ENCODE measurements at places on chromosomes 7 and 10. TPM values are rescaled to one million over a fixed set of nuclear protein-coding genes. Genes with fewer than 3 reads are reported as not detected.
A peak's percentile ranks its signal among the peaks of the same experiment; 100 is the strongest.

DNA sequence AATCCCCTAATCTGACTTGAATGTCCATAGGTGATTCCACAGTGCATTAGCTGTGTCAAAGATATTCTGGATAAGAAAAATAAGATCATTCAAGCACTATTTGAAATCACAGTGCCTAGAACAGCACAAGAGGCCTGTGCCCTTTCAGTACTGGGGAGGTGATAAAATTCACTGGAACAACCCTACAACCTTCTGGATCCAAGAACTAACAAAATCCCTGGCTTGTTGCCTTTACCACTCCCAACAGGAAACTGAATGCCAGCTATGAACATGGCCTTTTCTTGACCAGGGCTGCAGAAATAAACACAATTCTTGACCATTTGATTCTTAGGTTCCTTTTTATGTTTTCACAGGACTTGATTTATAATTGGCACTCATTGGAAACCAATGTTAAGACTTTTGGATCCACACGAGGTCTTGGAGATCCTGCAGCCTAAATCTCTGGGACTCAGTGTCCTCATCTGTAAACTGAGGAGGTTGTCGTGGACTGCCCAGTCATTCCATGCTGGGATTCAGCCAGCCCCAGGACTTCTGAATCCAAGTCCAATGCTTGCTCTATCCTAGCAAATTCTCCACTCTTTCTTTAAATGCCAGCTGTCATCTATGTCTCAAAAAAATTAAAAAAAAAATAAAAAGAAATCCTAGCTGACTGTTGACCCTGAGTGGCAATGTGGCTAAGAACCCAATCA is 624.7 kb downstream of the KCNMA1 start:
- no peak overlapping the region for H3K27ac ChIP-seq
- no peak overlapping the region for H3K4me3 ChIP-seq
- no peaks in the 10 kb centered on the region for H3K27me3 ChIP-seq
- no peaks in the 10 kb centered on the region for H3K4me1 ChIP-seq
- DNase-seq, result no peak

- H3K27ac ChIP-seq, result no peak overlapping the region
- H3K4me3 ChIP-seq, result no peak overlapping the region
- DNase-seq, result no peak
Observed at GRCh38 chr7:3806516-3806915, 505.5 kb downstream of the SDK1 start.

SAP25 gene
- total RNA-seq, result 0.33 TPM

DNA sequence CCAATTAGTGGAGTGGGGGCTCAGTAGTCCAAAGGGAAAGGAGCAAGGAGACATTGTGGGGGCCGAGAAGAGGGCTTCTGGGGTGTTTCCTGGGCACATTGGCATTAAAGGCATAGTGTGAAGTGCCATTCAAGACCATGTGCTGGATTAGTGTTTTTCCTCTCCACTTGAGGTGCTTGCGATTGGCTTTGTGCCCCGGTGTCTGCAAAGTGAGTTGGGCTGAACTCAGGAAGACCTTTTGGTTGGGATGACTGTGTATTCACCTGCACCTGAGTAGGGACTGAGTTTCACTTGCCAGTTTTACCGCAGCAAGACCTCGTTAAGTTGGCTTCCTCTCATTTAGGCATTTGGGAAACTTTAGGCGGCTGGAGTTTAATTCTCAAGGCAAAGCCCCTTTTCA is 73.0 kb downstream of the TCF7L2 start:
- H3K27ac ChIP-seq, result peak overlapping the region; percentile 56
- no peak for DNase-seq
- peaks cover 44% of the 10 kb centered on the region for H3K4me1 ChIP-seq
- H3K27me3 ChIP-seq, result no peaks in the 10 kb centered on the region
- H3K36me3 ChIP-seq, result no peaks in the 10 kb centered on the region

GIMAP8 gene
- total RNA-seq, result 9.4 TPM

- no peaks in the 10 kb centered on the region for H3K27me3 ChIP-seq
- no peak overlapping the region for H3K27ac ChIP-seq
- H3K4me1 ChIP-seq, result no peaks in the 10 kb centered on the region
- no peak for DNase-seq
- no peak overlapping the region for H3K4me3 ChIP-seq
- H3K36me3 ChIP-seq, result no peaks in the 10 kb centered on the region
Observed at GRCh38 chr10:13739183-13739582, 152.4 kb downstream of the PRPF18 start.

DNA sequence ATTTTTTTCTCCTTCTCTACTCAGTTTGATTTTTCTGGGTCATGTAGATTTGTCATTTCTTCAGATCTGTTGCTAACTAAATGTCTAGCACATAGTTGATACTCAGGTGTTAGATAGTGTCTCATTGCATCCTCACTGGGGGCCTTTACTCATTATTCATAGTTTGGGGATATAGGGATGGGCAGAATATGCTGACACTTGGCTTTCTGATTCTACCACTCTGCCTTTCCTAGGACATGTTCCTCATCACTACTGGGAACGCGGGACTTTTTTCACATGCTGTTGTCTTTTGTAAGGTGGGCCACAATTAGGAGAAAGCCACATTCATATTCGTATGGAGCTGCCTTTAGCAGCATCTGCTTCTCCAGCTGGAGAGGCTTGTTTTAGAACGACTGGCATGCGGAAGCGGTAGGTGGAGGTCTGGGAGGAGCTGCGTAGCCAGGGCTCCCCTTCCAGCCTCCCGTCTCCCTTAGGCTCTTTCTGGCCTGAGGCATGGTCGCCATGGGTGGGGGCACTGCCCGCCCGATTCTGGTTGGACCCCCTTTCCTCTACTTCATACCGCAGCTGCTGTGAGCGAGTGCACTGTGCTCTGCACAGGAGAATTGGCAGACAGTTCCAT is 78.8 kb downstream of the SND1 start:
- H3K4me3 ChIP-seq, result no peak overlapping the region
- no peaks in the 10 kb centered on the region for H3K27me3 ChIP-seq
- H3K27ac ChIP-seq, result no peak overlapping the region
- H3K36me3 ChIP-seq, result peaks cover 49% of the 10 kb centered on the region
- DNase-seq, result no peak

- DNase-seq, result no peak
- H3K4me1 ChIP-seq, result peaks cover 15% of the 10 kb centered on the region
- no peak overlapping the region for H3K27ac ChIP-seq
- peak overlapping the region; percentile 41 for H3K4me3 ChIP-seq
- H3K36me3 ChIP-seq, result no peaks in the 10 kb centered on the region
Observed at GRCh38 chr7:157690833-157691585, 354.2 kb downstream of the DNAJB6 start.

INSYN2A gene
- total RNA-seq, result not detected

GRCh38 chr10:117374506-117375359 is 507 bp downstream of the PDZD8 start:
- peak; percentile 62 for DNase-seq
- no peaks in the 10 kb centered on the region for H3K36me3 ChIP-seq
- H3K4me3 ChIP-seq, result peak overlapping the region; percentile 79
- peak overlapping the region; percentile 98 for H3K27ac ChIP-seq
- H3K4me1 ChIP-seq, result peaks cover 9% of the 10 kb centered on the region

CYP26C1 gene
- 0.25 TPM for total RNA-seq

- DNase-seq, result peak; percentile 43
- peaks cover 9% of the 10 kb centered on the region for H3K4me1 ChIP-seq
- no peaks in the 10 kb centered on the region for H3K27me3 ChIP-seq
- peak overlapping the region; percentile 86 for H3K4me3 ChIP-seq
Observed at GRCh38 chr10:103967448-103968071, 620 bp downstream of the SLK start.

NPC1L1 gene
- total RNA-seq, result 16.4 TPM

SLC26A3 gene
- total RNA-seq, result under 0.01 TPM

OPALIN gene
- not detected for total RNA-seq

HNRNPF gene
- total RNA-seq, result 116 TPM

DNA sequence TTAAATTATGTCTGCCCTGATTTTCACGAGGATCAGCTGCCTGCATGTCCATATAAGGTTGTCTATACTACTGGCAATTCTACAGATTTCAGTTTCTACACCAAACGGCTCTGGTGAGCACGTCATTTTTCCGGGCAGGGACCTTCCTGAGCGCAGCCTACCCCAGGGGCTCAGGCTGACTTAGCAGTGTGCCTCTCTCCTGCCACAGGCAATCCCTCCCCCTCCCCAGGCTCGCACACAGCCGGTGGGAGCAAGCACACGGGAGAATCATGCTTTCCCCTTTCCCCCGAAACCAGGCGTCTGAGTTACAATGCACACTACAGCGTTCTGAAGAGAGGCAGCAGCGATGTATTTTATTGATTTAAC is 1.7 kb downstream of the KLF6 start:
- H3K27me3 ChIP-seq, result no peaks in the 10 kb centered on the region
- peak; percentile 65 for DNase-seq
- peaks cover 12% of the 10 kb centered on the region for H3K4me1 ChIP-seq
- peaks cover 34% of the 10 kb centered on the region for H3K36me3 ChIP-seq
- peak overlapping the region; percentile 99 for H3K4me3 ChIP-seq
- H3K27ac ChIP-seq, result peak overlapping the region; percentile 89

DNA sequence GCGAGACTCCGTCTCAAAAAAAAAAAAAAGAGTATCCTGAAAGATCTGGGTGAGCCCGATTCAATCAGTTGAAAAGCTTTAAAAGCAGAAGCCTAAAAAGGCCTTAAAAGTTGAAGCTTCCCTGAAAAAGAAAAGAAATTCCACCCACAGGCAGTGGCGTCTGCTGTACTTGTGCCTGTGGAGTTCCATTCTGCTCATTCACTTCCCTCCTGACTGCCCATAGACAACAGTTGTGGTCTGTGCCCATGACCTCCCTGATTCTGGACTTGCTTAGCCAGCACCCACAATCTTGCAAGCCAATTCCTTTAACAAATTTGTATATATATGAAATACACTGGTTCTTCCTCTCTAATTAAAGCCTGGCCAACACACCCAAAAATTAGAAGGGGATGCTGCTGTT is 141.7 kb downstream of the DLG5 start:
- H3K36me3 ChIP-seq, result no peaks in the 10 kb centered on the region
- H3K4me1 ChIP-seq, result no peaks in the 10 kb centered on the region
- H3K27ac ChIP-seq, result no peak overlapping the region
- no peak for DNase-seq

DNA sequence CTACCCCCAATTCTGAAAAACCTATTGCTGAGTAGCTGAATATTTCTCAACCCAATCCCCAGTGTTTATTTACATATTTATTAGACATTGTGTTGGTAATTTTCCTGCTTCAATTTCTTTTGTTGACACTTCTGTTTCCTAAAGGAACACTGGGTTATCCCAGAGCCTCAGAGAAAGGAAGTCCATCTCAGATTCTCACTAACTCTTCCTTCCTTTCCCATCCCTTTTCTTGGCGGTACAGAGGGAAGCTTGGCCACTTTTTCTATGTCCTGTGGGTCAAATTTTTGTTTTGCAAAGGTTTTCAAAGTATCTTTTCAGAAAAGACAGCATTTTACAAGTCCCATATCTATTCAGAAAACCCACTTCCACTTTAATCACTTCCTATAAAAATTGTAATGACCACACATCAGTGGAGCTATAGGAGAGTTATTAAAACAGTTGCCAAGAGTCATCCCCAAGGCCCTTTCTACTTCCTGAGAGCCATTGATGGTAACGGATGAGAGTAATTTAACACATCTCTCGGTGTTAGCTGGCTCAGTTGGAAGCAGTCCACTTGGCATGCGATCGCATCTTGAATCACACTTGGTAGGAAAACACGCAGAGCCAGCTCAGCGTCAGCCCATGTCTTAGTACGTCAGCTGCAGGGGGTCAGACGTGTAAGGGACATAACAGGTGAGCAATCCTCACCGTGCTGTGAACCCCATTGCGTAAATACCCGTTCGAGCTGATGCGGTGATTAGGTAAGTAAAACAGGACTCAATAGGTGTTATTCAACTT is 231.1 kb upstream of the ADARB2 start:
- no peak overlapping the region for H3K4me3 ChIP-seq
- H3K4me1 ChIP-seq, result no peaks in the 10 kb centered on the region
- no peak for DNase-seq
- no peak overlapping the region for H3K27ac ChIP-seq

DNA sequence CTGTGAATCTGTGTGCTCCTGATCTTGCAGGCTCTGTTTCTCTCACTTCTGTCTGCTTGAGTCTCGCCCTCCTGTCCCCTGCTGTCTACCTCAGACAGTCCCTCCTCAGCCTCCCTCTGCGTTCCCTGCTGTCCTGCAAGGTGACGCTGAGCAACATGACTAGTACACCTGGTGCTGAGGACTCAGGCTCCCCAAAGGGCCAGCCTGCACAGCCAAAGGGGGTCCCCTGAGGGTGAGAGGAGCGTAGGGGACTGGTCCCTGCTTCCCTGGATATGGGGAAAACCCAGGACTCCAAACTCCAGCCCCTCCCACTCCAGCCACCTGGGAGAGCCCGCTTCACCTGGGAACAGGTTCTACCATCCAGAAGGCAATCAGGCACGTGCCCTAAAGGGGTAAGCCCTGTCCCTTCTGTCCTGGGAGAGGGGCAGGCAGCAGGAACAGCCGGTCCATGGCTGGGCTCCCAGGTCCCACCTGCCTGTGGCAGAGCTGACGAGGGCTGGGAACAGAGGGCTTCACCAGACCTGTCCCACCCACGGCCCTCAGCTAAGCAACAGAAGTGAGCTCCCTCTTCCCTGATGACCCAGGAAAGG is 156.5 kb downstream of the UBE2H start:
- H3K36me3 ChIP-seq, result no peaks in the 10 kb centered on the region
- H3K27ac ChIP-seq, result no peak overlapping the region
- H3K4me1 ChIP-seq, result no peaks in the 10 kb centered on the region

- H3K27me3 ChIP-seq, result no peaks in the 10 kb centered on the region
- H3K27ac ChIP-seq, result no peak overlapping the region
- H3K36me3 ChIP-seq, result no peaks in the 10 kb centered on the region
- H3K4me3 ChIP-seq, result no peak overlapping the region
- H3K4me1 ChIP-seq, result no peaks in the 10 kb centered on the region
Observed at GRCh38 chr10:93300288-93300917, 181.7 kb downstream of the MYOF start.

DNA sequence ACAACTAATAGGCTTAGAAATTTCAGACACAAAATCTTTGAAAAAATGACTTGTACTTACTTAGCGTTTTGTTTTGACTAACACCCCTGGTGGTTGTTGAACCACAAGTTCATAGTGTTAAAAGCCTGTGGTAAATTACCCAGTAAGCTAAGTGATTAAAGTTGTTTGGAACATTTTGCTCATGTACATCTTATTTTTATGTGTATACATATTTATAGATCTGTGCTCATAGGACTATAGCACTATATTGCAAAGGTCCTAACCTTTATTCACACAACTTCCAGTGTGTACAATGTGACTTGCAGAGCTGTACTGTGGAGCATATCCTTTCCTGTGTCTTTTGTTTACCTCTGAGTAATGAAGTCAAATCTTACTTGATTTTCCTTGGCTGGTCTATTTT is 79.6 kb downstream of the BMPR1A start:
- no peak overlapping the region for H3K4me3 ChIP-seq
- H3K27me3 ChIP-seq, result no peaks in the 10 kb centered on the region
- DNase-seq, result no peak
- no peaks in the 10 kb centered on the region for H3K4me1 ChIP-seq

PPP1R3C gene
- 25.5 TPM for total RNA-seq

KIF11 gene
- total RNA-seq, result 0.25 TPM

PCDH15 gene
- not detected for total RNA-seq
